Articular chondrocyte of knee joint (primary cell): ENCODE measurements at places on chromosomes 16 and 17. TPM values are rescaled to one million over a fixed set of nuclear protein-coding genes. Genes with fewer than 3 reads are reported as not detected.

Gene SDR42E2
- total RNA-seq: not detected in 2 replicates

Gene IL32
- 1.3 and 5.6 TPM in 2 replicates for total RNA-seq

Gene GGA2
- 45.8 and 50.4 TPM in 2 replicates for total RNA-seq

Gene SBK1
- total RNA-seq: not detected in 2 replicates

Gene PLD6
- 2.1 and 2.4 TPM in 2 replicates for total RNA-seq

Gene NXPH3
- 5.8 and 6.0 TPM in 2 replicates for total RNA-seq

Gene FLYWCH1
- total RNA-seq: 43.4 and 51.8 TPM in 2 replicates

Gene NME1
- 62.0 and 74.9 TPM in 2 replicates for total RNA-seq

Gene CYB5B
- total RNA-seq: 64.9 and 68.9 TPM in 2 replicates

Gene KIF18B
- total RNA-seq: 2.7 and 3.7 TPM in 2 replicates

Gene CHP2
- not detected in 2 replicates for total RNA-seq

Gene EVI2B
- 1.1 and 1.4 TPM in 2 replicates for total RNA-seq

Gene FLCN
- total RNA-seq: 70.8 and 86.0 TPM in 2 replicates

Gene TEX19
- total RNA-seq: not detected in 2 replicates

Gene TBC1D3B
- total RNA-seq: 1.0 TPM in 1 of 2 replicates, not detected in the other

Gene TBC1D3G
- total RNA-seq: not detected in 2 replicates

Gene DOC2B
- total RNA-seq: 0.32 and 0.78 TPM in 2 replicates

Gene HS3ST3A1
- total RNA-seq: 2.2 and 5.9 TPM in 2 replicates

Gene SDK2
- 7.1 and 8.1 TPM in 2 replicates for total RNA-seq

Gene NGFR
- 0.11 and 0.13 TPM in 2 replicates for total RNA-seq

Gene SLC13A5
- total RNA-seq: not detected in 2 replicates

Gene SLC13A2
- not detected in 2 replicates for total RNA-seq

Gene HAS3
- total RNA-seq: 9.4 and 12.3 TPM in 2 replicates

Gene FOXF1
- under 0.01 and 0.13 TPM in 2 replicates for total RNA-seq

Gene PTGES3L
- total RNA-seq: 0.11 and 0.52 TPM in 2 replicates

Gene CUEDC1
- 25.9 and 31.0 TPM in 2 replicates for total RNA-seq

Gene PRRT2
- total RNA-seq: 2.4 and 3.5 TPM in 2 replicates

Gene NUBP2
- total RNA-seq: 43.9 and 44.4 TPM in 2 replicates

Gene BEAN1
- total RNA-seq: under 0.01 and 0.11 TPM in 2 replicates
